Memory B cell (primary cell): ENCODE measurements at places on chromosomes 3 and 15.

DNA sequence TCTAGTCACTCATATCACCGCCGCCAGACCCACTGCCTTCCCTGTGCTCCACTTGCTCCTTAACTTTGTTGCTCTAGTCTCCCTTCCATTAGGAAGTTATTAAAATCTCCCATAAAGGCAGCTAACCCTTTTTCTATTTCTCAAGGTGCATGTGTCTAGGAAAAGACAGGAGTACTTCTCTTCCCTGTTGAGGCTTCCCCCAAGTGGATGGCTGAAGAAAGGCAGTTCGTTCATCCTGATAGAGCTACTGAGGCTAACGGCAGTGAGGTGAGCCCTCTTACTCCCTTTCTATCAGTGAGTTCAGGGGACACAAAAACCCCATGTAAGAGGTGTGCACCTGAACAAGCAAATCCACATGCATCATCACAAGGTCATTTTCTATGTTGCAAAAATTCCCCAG, 397.8 kb downstream of the IGSF11 start:
- H3K4me3 ChIP-seq, result no peak overlapping the region
- H3K4me1 ChIP-seq, result no peaks in the 10 kb centered on the region
- H3K27ac ChIP-seq, result no peak overlapping the region
- no peak for DNase-seq

- H3K27me3 ChIP-seq, result peaks cover 5% of the 10 kb centered on the region
- no peak overlapping the region for H3K27ac ChIP-seq
- no peaks in the 10 kb centered on the region for H3K36me3 ChIP-seq
- H3K4me3 ChIP-seq, result no peak overlapping the region
- peaks cover 2% of the 10 kb centered on the region for H3K4me1 ChIP-seq
Observed at GRCh38 chr3:33989229-33989628, 190.8 kb downstream of the PDCD6IP start.

DNA sequence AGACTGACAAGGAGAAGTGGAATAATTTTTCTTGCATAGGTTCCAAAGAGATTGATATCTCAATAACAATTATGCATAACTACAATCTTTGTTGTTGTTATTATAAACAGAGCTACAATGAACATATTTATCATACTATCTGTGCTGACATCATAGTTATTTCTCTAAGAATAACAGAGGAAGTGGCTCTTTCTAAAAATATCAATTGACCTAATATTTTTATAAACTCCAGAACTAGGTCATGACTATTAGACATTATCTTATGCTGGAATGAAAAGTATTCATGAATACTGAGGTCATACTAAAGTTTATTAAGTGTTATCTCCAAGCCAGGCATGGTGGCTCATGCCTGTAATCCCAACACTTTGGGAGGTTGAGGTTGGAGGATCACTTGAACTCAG, 114.1 kb downstream of the DCLK3 start:
- H3K36me3 ChIP-seq, result no peaks in the 10 kb centered on the region
- H3K4me3 ChIP-seq, result no peak overlapping the region
- peaks cover 4% of the 10 kb centered on the region for H3K27me3 ChIP-seq
- no peaks in the 10 kb centered on the region for H3K4me1 ChIP-seq
- H3K27ac ChIP-seq, result no peak overlapping the region
- no peak for DNase-seq

GRCh38 chr3:101433652-101434051, 79.4 kb downstream of the SENP7 start:
- no peak overlapping the region for H3K27ac ChIP-seq
- H3K4me3 ChIP-seq, result no peak overlapping the region
- H3K36me3 ChIP-seq, result peaks cover 42% of the 10 kb centered on the region
- no peaks in the 10 kb centered on the region for H3K27me3 ChIP-seq
- H3K4me1 ChIP-seq, result peaks cover 11% of the 10 kb centered on the region

DNA sequence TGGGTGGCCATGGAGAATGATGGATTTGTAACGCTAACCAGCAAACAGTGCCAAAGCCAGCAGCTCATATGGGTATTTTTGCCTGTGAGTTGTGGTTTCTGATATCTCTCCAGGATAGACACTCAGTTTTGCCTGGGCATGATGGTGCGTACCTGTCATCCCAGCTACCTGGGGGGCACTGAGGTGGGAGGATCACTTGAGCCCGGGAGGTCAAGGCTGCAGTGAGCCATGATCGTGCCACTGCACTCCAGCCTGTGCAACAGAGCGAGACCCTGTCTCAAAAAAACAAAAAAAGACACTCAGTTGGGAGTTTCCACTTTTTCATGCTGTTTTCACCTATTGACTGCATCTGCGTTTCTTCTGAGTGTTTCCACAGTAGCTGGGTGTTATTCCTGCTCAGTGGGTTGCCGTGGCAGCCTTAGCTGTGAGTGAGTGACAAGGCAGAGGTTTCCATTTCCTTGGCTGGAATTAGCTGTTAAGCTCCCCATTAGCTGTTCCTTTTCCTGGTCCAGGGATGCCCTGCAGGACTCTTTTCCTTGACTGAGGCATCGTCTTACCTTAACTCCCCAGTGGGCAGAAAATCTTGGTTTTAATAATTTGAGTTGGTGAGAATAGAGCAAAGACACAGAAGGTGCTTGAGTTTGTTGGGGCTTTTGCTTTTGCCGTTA, 14.2 kb upstream of the RPP14 start:
- no peak overlapping the region for H3K4me3 ChIP-seq
- H3K4me1 ChIP-seq, result no peaks in the 10 kb centered on the region
- DNase-seq, result no peak

- H3K36me3 ChIP-seq, result no peaks in the 10 kb centered on the region
- H3K27me3 ChIP-seq, result peaks cover 1% of the 10 kb centered on the region
- H3K4me3 ChIP-seq, result no peak overlapping the region
- no peak for DNase-seq
Observed at GRCh38 chr3:194854659-194855390, 169.1 kb downstream of the FAM43A start.

GRCh38 chr15:70596354-70597055, 166.9 kb downstream of the UACA start:
- peaks cover 6% of the 10 kb centered on the region for H3K36me3 ChIP-seq
- H3K27me3 ChIP-seq, result peaks cover 13% of the 10 kb centered on the region
- H3K27ac ChIP-seq, result no peak overlapping the region
- no peak for DNase-seq
- H3K4me3 ChIP-seq, result no peak overlapping the region

- DNase-seq, result no peak
- peaks cover 54% of the 10 kb centered on the region for H3K4me1 ChIP-seq
- H3K27me3 ChIP-seq, result no peaks in the 10 kb centered on the region
Observed at GRCh38 chr3:46946416-46946815, 30.1 kb downstream of the CCDC12 start.

GRCh38 chr3:161644891-161645635, 148.5 kb downstream of the OTOL1 start:
- DNase-seq, result no peak
- no peak overlapping the region for H3K4me3 ChIP-seq
- no peaks in the 10 kb centered on the region for H3K36me3 ChIP-seq
- H3K27ac ChIP-seq, result no peak overlapping the region
- H3K4me1 ChIP-seq, result no peaks in the 10 kb centered on the region

DNA sequence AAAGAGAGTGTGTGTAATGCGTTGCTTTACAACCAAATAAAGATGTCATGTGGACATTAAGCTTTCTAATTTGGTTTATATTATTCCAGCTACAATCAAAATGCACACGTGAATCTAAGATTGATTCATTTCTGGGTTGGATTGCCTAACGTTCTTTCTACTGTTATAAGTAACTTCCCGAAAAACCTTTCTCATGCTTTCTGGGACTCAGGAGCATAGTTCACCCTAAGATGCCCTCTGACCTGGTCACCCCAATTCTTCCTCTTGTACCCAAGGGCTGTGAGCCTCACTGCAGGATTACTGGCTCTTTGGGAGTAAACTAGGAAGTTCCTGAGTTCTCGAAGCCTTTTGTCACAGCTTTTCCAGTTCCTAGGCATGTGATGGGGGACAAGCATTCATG, 12.7 kb upstream of the LMCD1 start:
- H3K4me3 ChIP-seq, result no peak overlapping the region
- H3K4me1 ChIP-seq, result no peaks in the 10 kb centered on the region
- no peak for DNase-seq
- no peak overlapping the region for H3K27ac ChIP-seq

GRCh38 chr3:30644615-30645014, 38.2 kb downstream of the TGFBR2 start:
- DNase-seq, result no peak
- H3K4me3 ChIP-seq, result peak overlapping the region; percentile 80
- peak overlapping the region; percentile 94 for H3K27ac ChIP-seq
- no peaks in the 10 kb centered on the region for H3K27me3 ChIP-seq
- H3K36me3 ChIP-seq, result peaks cover 29% of the 10 kb centered on the region
- H3K4me1 ChIP-seq, result peaks cover 72% of the 10 kb centered on the region

DNA sequence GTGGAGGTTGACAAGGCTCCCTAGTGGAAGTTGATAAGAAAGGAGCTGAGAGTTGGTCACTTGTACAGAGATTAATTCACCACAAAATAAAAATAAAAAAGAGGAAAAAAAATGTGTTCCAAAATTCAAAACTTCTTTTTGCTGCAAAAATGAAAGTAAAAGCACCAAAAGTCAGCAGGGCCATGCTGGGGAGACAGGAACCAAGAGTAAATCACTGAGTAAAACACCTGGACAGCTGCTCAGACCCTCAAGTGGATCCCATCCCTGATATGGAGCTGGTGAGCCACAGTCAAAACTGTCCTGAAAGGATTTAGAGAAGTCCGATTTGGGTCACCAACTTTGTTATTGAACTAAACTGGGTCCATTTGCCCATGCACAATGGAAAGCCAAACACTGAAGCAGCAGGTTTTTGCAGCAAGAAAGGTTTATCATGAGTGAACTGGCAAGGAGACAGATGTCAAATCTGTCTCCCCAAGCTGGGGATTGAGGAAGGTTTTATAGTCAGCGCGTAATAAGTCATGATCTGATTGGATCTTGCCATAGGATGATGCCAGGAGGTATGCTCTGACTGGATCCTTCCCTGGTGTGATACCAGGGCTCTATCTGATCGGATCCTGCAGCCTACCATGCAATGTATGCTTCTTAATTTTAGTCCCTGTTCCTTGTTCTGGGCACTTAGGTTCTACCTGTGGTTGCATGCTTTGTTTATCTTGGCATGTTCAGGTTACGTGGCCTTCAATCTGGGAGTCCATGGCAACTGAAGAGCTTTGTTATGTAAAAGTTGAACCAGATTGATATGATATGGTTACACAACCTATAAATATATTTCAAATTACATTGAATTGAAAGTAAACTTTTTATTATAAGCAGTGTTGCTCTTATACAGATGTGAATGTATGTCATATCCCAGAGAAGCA, 313.2 kb downstream of the POLQ start:
- no peaks in the 10 kb centered on the region for H3K27me3 ChIP-seq
- no peak for DNase-seq
- H3K36me3 ChIP-seq, result no peaks in the 10 kb centered on the region
- H3K4me3 ChIP-seq, result no peak overlapping the region
- no peak overlapping the region for H3K27ac ChIP-seq

DNA sequence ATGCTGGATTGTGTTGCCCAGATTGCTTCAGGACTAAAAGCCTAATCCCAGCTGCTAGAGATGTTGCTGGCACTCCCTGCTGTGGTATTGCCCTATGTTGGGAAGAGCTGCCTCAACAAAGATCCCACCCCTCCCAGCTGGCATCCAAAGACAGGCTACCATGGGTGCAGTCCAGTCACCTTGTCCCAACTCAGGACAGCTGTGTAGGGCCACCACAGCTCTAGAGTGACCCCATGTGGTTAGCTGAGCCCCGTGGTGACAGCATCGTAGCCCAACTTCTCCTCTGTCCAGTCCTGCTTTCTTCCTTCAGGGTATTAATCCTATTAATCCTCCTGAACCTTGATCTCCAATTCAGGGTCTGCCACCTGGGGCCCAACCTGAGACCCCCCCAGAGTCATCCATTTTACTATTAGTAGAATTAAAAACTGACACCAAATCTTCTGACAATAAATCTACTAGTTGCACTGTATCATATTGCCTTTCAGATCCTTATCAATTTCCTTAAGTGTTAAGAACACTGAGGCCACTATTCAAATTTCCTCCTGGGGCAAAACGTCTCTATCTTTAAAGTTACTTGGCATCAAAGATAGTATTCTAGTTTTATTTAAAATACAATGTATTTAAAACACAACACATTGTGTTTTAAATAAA, 83.5 kb downstream of the AQP9 start:
- peaks cover 4% of the 10 kb centered on the region for H3K27me3 ChIP-seq
- H3K36me3 ChIP-seq, result no peaks in the 10 kb centered on the region
- H3K27ac ChIP-seq, result no peak overlapping the region
- no peak overlapping the region for H3K4me3 ChIP-seq
- H3K4me1 ChIP-seq, result no peaks in the 10 kb centered on the region
- DNase-seq, result no peak

DNA sequence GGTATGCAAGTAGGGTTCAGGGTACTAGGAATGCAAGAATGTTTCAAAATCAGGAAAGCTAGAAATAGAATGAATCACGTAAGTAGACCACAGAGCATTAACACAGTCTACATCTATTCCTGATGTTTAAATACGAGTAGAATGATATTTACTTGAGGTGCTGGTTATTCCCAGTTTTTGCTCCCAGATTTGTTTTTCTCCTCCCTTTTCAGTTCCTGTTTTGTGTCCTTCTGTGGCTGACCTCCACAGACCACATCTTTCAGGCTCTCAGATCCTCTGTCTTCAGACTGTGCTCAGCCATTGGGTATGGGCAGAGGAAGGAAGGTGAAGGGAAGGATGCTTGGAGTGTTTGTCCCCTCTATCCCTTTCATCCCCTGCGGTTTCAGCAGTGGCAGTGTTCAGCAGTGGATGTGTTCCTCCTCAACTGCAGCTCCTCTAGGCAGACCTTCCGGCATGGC, 276.6 kb downstream of the ZNF621 start:
- H3K4me1 ChIP-seq, result peaks cover 3% of the 10 kb centered on the region
- no peak overlapping the region for H3K4me3 ChIP-seq
- H3K27ac ChIP-seq, result no peak overlapping the region
- no peaks in the 10 kb centered on the region for H3K36me3 ChIP-seq

GRCh38 chr3:141372656-141373055, 4.4 kb downstream of the ZBTB38 start:
- peaks cover 26% of the 10 kb centered on the region for H3K4me1 ChIP-seq
- no peak for DNase-seq
- peaks cover 2% of the 10 kb centered on the region for H3K36me3 ChIP-seq
- no peaks in the 10 kb centered on the region for H3K27me3 ChIP-seq

DNA sequence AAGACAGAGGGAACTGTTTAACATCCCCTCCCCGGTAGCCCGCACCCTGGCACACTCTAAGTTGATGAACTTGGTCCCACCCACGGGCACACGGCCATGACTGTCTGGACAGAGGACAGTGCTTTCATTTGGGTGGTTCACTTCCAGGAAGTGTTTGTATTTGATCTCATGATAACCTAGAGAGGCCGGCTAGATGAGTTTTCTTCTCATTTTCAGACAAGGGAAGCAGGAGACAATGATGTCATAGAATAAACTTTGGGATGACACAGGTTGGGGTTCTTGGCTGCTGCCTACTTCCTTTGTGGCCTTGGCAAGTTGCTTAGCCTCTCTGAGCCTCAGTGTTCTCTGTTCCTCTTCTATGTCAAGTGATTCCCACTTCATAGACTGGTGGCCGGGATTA, 16.1 kb upstream of the LYSMD4 start:
- H3K36me3 ChIP-seq, result no peaks in the 10 kb centered on the region
- DNase-seq, result no peak
- peaks cover 5% of the 10 kb centered on the region for H3K27me3 ChIP-seq
- no peak overlapping the region for H3K27ac ChIP-seq
